ENCODE measurements at places on chromosomes 6 and 20.

DNA sequence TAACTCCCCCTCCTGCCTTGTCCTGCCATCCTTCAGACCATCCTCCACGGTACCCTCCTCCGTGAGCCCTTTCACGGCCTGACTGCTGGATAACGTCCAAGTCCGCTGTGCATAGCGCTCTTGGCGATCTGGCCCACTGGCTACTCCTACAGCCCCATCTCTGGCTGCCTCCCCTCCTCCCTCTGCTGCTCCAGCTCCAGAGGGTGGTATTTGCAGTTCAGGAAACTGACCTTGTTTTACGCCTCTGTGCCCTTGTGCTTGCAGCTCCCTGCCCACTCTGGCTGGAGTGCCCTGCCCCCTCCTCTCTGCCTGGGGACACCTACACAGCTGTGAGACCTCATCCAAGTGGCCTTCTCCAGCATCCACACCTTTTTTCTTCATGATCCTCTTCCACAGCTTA is 6.5 kb upstream of the RREB1 start:
- no peak for DNase-seq

DNA sequence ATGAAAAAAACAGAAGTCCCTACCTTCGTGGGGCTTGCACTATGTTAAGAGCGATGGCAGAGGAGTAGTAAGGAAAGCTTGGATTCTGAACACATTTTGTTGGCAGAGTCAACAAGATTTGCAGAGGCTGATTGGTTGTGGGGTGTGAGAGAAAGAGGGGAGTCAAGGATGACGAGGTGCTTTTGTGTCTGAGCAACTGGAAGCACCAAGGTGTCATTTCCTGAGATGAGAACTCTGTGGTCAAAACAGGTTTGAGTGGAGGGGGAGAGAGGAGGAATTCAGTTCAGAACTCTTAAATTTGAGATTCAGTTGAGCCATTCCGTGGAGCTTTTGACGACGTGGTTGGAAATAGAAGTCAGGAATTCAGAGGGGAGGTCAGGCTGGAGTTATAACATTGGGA is 3.5 kb downstream of the OCSTAMP start:
- no peak for DNase-seq

DNA sequence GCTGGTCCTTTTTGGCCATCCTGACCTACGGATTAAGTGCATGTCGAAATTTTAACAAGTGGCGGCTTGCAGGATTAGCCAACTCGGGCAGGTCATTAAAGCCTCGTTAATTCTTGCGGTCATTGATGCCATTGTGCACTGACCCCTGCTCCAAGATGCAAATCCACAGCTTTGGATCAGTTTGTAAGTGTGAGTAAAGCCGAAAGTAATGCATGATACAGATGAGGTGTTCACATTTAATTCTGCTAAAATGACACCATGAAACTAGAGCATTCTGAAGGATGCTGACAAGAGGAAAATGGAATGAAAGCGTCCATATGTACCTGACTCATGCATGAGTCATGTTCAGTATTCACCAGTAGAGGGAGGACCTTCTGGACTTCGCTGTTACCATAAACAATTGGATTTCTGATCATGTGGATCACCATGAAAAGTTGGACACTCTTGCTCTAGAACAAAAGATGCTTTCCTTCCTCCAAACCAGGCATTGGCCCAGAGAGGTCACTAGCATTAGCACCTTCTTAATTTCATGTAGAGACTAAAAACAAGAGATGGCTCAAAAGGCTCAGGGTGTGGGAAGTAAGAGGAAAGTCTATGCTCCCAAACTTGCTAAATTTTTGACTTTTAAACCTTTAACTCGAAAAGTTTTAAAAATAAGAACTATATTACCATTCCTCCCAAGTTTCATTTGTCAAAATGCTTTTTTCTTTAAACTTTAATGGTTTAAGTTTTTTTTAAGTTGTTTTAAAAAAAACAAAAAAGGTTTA is 48.0 kb downstream of the MUC22 start:
- DNase-seq: peak; percentile 94

GRCh38 chr6:3546121-3546520 is 89.3 kb upstream of the SLC22A23 start:
- DNase-seq: no peak

GRCh38 chr6:151070631-151071051 is 169.1 kb upstream of the AKAP12 start:
- DNase-seq: peak; percentile 87

DNA sequence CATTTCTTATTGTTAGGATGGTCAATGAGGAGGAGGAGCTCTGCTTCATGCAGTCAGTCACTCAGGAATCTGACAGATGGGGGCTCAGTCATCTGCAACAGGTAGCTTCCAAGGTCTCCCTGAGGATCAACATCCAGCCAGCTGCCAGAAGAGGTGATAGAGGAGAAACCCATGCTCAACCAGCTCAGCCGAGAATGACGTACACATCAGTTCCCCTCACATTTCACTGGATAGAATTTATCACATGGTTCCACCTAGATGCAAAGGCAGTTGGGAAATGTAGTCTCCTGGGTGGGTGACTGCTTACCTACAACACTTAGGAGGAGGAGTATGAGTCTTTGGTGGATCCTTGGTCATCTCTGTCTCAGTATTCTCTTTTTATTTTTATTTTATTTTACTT is 144.5 kb downstream of the CEBPB start:
- DNase-seq: peak; percentile 54

DNA sequence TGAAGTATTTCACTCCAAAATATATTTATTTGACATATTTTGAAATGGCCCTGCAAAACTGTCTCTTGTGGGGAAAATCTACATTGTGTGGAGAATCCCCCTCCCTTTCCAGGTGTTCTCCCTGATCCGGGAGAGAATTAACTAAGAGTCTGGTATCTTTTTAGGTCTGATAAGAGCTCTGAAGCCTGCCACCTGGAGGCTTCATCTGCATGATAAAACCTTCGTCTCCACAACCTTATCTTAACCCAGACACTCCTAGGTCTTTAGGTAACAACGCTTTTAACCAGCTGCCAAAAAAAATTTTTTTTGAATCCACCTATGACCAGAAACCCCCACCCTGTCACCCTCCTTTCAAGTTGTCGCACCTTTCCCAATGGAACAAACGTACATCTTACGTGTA is 43.0 kb downstream of the FAM184A start:
- no peak for DNase-seq

GRCh38 chr6:130019326-130020072 is 1.1 kb downstream of the L3MBTL3 start:
- DNase-seq: peak; percentile 56

DNA sequence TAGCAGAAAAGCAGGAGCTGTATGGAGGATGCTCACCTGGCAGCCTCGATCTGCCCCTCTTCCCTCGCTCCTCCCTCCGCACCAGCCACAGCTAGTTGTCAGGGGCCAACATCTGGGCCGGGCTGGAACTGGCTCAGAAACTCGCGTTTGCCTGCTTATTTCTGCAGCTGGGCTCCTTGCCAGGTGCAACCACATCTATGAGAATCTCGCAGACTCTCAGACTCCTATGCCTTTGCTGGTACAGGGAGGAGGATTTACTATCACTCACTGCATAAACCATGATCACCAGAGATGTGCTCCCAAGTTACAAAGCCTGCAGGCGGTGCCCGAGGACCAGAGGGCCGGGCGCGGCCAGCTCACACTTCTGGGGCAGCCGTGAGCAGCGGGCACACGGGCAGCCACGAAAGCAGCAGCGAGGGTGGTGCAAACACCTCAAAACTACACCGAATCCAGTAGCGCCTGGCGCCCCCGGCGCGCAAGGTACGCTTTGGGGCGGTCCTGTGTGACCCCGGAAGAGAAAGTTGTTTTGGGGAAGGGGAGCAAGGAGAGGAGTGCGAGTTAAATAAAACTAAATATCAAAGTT is 577 bp upstream of the LRRC1 start:
- peak; percentile 88 for DNase-seq

- DNase-seq: no peak
Observed at GRCh38 chr20:42018979-42019378, 400.8 kb upstream of the CHD6 start.

GRCh38 chr20:23356203-23356602 is 5.6 kb downstream of the NXT1 start:
- no peak for DNase-seq

Data from fibroblast of lung (primary cell).